ENCODE measurements at places on chromosomes 16 and 17.

DNA sequence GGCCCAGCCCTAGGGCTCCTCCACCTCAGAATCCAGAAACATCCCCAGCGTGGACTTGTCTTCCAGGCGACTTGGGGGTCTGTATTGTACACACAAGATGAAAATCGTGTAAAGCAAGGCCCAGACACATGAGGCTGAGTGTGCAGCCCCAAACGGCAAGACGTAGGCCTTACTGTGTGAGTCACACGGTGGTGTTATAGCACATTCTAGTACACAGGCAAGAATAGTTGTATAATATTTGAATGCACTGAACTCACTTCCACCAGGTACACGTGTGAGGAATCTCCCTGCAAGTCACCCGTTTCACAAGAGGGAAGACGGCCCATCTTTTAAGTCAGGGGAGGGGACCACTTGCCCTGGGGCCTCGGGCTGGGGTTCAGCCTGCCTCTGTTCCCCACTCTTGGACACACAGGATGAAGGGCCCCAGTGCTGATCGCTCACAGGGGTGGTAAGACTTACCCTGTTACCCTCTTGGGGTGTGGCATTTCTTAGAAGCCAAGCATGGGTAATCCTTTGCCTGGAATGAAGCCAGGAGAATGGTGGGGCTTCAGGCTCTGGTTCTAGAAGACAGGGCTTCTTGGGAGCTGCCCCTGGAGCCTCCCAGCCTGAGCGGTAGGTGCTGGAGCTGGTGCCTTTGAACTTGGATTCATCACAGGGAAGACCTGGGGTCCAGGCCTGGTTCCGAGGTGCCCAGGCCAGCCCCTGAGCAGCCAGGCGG, 71.3 kb downstream of the SREBF1 start:
- no peak for DNase-seq

DNA sequence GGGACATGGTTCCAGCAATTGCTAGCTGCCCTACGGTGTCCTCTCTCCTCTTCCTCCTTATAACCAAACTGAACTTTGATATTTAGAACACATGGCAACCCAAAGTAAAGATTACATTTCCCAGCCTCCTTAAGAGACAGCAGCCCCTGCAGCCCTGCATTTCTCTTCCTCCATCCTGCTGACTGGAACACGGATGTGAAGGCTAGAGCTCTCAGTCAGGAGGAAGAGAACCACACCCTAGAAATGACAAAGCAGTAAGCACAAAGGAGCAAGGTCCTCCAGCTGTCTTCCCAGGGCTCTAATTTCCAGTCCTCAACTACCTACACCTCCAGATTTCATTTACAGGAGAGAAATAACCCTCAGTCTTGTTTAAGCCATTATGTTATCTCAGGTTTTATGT, 10.9 kb downstream of the DYNC1LI2 start:
- no peak for DNase-seq

- no peak for DNase-seq
These were observed 154.2 kb upstream of the GSE1 start for GRCh38 chr16:85458968-85459367.

- DNase-seq = no peak
These were observed 2.7 kb downstream of the ASGR2 start for GRCh38 chr17:7111784-7112509.

- DNase-seq = no peak
These were observed 27.2 kb downstream of the ABCC3 start for GRCh38 chr17:50661795-50662391.

- DNase-seq = no peak
These were observed 13.4 kb downstream of the ADGRG5 start for GRCh38 chr16:57555831-57556230.

GRCh38 chr17:44318077-44318892, 6.3 kb downstream of the SLC25A39 start:
- DNase-seq = no peak

GRCh38 chr17:75288359-75288758, 874 bp downstream of the SLC25A19 start:
- no peak for DNase-seq

DNA sequence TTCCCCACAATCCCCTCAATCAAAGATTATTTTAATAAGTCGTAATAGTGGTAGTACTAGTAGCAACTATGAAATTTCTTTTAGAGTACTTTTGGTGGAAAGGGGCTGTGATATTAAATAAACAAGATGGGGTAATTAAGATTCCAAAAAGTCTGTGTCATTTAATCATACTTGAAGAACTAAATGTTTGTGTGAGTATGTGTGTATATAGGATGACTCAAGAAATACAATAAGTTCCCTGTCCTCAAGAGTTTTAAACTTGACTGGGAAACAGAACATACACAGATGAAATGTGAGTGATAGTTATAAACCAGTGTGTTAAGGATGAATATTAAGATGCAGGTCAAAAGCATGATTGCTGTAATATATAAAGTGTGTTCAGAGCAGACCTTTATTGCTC, 2.3 kb downstream of the ALDH3A2 start:
- no peak for DNase-seq

GRCh38 chr17:63364387-63364786, 81.7 kb downstream of the CYB561 start:
- DNase-seq = no peak

- DNase-seq = no peak
These were observed 11.5 kb upstream of the LGALS3BP start for GRCh38 chr17:78991017-78991738.

GRCh38 chr16:57347858-57348257, 10.7 kb upstream of the CCL22 start:
- no peak for DNase-seq

GRCh38 chr16:49937886-49938285, 82.0 kb upstream of the ZNF423 start:
- DNase-seq = no peak
